ENCODE measurements at places on chromosomes 3 and 15.
A peak's percentile ranks its signal among the peaks of the same experiment; 100 is the strongest.

DNA sequence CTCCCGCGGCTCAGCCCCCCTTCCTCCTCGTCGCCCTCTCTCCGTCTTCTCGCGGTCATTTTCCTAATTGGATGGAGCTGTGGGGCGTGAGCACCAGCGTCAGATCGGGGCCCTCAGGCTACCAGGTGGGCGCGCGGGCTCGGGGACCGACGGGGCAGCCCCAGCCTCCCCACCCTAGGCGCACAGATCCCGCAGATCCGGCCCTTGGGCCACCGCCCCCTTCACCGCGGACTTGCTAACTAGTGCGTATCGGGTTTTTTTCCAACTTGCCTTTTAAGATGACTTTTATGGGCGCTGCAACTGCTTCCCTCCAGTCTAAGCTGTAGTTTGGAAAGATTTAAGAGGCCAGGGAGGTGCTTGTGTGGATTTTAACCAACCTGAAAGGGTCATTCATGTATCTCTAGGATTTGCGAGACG, 1.3 kb downstream of the ZNF710 start:
- DNase-seq = no peak

GRCh38 chr3:10667269-10667668, 148.8 kb upstream of the SLC6A11 start:
- DNase-seq = no peak

DNA sequence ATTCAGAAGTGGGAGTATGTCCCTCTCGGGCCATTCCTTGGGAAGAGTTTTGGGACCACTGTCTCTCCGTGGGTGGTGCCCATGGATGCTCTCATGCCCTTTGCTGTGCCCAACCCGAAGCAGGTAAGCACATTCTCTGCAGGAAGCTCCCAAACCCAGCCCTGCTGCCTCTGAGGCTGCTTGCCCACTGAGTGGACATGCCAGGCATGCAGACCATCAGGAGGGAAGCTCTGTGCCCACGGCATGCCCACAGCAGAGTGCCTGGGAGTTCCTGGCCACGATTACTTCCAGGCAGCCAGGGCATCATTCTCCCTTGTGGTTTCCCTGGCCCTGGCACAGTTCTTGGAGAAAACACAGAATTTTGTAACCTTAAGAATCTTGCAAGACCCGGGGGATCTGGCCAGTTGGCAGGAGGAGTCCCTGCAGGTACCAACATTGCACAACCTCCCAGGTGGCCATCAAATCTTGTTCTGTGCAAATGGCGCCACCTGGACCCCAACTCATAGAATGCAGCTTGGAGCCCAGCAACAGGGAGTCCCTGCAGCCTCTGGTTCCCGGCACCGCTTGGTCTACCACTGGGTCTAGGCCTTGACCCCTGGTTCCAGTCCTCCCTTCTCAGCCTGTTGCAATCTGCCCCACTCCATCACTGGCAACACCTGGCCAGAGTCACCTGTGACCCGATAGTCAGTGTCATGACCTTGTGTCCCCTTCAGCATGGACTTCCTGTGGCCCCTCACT, 20.4 kb downstream of the FAH start:
- peak; percentile 21 for DNase-seq

- DNase-seq = no peak
These were observed 248.7 kb downstream of the TUSC7 start for GRCh38 chr3:116958291-116958690.

DNA sequence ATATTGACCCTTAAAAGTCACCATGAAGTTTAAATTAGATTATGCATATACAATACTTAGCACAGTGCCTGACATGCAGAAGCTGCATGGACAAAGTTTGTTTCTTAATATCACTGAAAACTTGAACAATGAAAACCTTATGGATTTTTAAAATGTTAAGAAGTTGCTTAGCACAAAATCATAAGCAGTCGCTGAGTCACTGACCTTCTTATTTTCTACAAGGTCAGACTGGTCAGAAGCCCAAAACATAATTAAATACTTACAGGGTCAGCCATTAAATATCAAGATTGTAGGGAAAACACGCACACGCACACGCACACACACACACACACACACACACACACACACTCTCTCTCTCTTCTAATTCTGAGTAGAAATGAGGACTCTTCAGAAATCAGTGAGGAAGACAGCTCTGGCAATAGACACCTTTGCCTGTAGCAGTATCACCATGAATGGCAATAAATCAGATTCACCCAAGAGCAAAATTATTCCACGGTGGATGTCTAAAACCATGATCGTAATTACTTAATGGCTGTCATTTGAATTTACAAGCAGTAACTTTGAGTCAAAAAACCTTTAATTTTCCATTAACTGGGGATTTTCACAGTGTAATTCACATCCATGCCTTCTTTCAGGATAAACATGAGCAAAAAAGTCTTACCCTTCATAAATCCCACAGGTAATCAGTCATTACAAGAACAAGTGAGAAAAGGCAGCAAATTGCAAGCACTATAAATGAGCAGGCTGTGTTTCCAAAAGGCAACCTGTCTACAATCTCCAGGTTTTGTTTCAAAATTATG, 147.5 kb downstream of the OSBPL10 start:
- no peak for DNase-seq

- DNase-seq = no peak
These were observed 31.6 kb upstream of the TSEN2 start for GRCh38 chr3:12452361-12453330.

Measured in anterior cingulate cortex (tissue), 58 donors.